ENCODE measurements at places on chromosomes 13 and 19. TPM values are rescaled to one million over a fixed set of nuclear protein-coding genes. Genes with fewer than 3 reads are reported as not detected.

POLR2E gene
- 281 TPM for total RNA-seq

KLK15 gene
- not detected for total RNA-seq

- no peak for DNase-seq
Measured at GRCh38 chr19:30358821-30359580, 13.2 kb upstream of the ZNF536 start.

- DNase-seq, result no peak
Measured at GRCh38 chr19:35171730-35172129, 17.2 kb downstream of the FXYD5 start.

DNA sequence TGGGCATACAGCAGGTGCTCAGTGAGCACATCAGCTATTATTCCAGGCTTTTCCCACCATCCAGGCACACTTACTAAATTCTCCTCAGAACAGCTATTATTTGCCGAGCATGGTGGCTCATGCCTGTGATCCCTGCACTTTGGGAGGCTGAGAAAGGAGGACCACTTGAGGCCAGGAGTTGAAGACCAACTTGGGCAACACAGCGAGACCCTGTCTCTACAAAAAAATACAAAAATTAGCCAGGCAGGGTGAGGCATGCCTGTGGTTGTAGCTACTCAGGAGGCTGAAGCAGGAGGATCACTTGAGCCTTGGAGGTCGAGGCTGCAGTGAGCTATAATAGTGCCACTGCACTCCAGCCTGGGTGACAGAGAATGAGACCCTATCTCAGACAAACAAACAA lies 35.4 kb downstream of the PTPRS start:
- no peak for DNase-seq

Measured in HCT116 (cell line).